M059J (cell line): ENCODE measurements at places on chromosomes 11 and 22. TPM values are rescaled to one million over a fixed set of nuclear protein-coding genes. Genes with fewer than 3 reads are reported as not detected.

CARD10 gene
- 8.3 and 10.6 TPM in 2 replicates for total RNA-seq

GRCh38 chr11:101915791-101916291 is 481 bp downstream of the ANGPTL5 start:
- DNase-seq, result peak; percentile 76

DNA sequence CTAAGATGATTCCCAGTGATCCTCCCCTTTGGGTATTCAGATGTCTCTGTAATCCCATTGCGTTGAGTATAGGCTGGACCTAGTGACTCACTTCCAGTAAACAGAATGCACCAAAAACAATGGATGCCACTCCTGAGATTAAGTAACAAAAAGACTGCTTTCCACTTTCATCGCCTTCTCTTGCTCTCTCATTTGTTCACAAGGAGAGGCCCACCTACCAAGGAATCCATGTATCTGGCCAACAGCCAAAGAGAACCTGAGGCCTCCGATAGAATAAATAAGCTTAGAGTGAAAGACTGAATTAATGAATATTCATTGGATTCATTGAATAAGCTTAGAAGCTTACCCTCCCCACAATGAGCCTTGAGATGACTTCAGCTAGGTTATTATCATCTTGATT is 454.6 kb downstream of the KCNA4 start:
- no peak for DNase-seq

DNA sequence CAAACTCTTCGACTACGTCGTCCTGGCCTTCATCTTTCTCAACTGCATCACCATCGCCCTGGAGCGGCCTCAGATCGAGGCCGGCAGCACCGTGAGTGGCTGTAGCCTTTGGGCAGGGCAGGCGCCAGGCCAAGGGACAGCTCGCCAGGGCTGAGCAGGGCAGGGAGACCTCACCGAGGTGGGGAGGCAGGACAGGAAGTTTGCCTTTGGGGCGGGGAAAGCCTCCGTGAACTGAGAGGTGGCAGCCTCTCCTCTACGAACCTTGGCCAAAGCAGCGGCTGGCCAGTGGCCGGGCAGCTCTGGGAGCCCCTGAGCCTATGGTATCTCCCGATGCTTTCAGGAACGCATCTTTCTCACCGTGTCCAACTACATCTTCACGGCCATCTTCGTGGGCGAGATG is 93.2 kb downstream of the CACNA1I start:
- DNase-seq, result peak; percentile 49

RASL10A gene
- total RNA-seq, result 0.07 TPM in 1 of 2 replicates, not detected in the other

TEX12 gene
- 0.22 TPM in 1 of 2 replicates, not detected in the other for total RNA-seq

- DNase-seq, result no peak
These were observed 2.9 kb downstream of the IZUMO1R start for GRCh38 chr11:94307101-94307791.

GRCh38 chr22:25068707-25069106 is 116.2 kb downstream of the KIAA1671 start:
- DNase-seq, result no peak
